ENCODE measurements at places on chromosomes 1 and 21. TPM values are rescaled to one million over a fixed set of nuclear protein-coding genes. Genes with fewer than 3 reads are reported as not detected.

The CNTN2 gene
- not detected for total RNA-seq

The MRPL39 gene
- total RNA-seq, result 43.5 TPM

The HUNK gene
- total RNA-seq, result not detected

The LRRC3 gene
- total RNA-seq, result 3.9 TPM

The CHI3L1 gene
- total RNA-seq, result not detected

The MSH4 gene
- 0.38 TPM for total RNA-seq

All from activated CD8-positive, alpha-beta memory T cell treated with anti-CD3 and anti-CD28 coated beads, Interleukin-2, amount 10 ng/mL, durations not matched to agents 7 days and 5 days (primary cell).